Left lobe of liver (tissue), 2 donors: ENCODE measurements at places on chromosomes 12 and 14.

- DNase-seq = no peak
Observed at GRCh38 chr12:22366181-22366580, 31.7 kb upstream of the ST8SIA1 start.

GRCh38 chr12:128388461-128389000 lies 121.6 kb downstream of the TMEM132C start:
- no peak for DNase-seq

- no peak for DNase-seq
Observed at GRCh38 chr14:74836251-74836960, 39.5 kb downstream of the PROX2 start.

GRCh38 chr12:78248321-78248720 lies 417.6 kb downstream of the NAV3 start:
- no peak for DNase-seq

GRCh38 chr14:69620981-69621380 lies 9.6 kb downstream of the SUSD6 start:
- DNase-seq = no peak

DNA sequence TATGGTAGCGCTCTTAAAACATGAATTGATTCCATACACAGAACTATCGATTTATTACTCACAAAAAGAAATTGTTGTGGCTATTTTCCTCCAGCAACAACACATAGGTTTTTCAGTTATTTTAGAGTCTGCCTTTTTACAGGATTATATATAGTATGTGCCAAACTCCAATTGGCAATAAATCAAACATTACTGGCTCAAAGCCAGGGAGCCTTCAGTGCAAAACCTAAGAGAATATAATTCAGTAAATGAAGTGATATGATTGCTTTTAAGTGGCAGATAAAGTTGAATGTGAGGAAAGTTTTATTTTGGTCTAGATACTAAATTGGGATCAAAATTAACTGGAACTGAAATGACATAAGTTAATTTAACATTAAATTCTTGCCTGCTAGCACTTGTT lies 234.8 kb downstream of the PIK3C2G start:
- no peak for DNase-seq

- no peak for DNase-seq
Observed at GRCh38 chr14:102761206-102761605, 16.0 kb upstream of the TRAF3 start.

GRCh38 chr12:116929885-116930284 lies 19.1 kb downstream of the FBXW8 start:
- no peak for DNase-seq

DNA sequence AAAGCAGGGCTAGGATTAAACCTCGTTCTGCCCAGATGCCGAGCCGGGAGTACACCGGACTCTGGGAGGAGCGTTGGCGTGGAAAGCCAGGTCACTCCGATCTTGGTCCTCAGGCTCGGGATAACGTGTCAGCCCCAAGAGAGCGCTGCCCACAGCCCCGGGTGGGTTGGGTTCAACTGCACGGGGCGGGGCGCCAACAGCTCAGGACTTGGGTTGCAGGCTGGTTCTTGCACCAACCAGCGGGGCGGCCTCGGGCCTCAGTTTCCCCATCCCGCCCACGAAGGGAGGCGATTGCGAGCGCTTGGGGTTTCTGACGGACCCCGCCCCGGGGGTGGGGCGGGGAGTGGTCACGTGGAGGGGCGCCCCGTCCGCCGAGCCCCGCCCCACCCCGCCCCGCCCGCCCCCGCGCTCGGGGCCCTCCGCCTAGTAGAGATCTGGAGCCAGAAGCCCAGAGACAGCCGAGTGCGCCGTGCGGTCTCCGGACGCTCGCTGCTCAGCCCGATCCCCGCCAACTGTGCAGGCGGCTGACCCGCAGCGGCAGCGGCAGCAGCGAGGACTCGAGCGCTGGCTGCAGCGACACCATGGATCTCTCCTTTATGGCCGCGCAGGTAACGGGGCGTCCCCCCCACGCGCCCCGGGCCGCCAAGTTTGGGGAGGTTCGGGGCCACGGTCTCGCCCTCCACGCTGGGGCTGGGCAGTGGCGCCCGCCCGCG lies at the start of gene C14orf132:
TSS of gene C14orf132 (plus strand) at position 443 of the 713 bp plus-strand sequence. CDS start at position 582, 139 bp downstream.
- DNase-seq = peak; percentile 87

- DNase-seq = no peak
Observed at GRCh38 chr12:49010092-49010668, 8.4 kb downstream of the PRKAG1 start.

GRCh38 chr12:27530157-27530922 lies 6.3 kb downstream of the PPFIBP1 start:
- no peak for DNase-seq

DNA sequence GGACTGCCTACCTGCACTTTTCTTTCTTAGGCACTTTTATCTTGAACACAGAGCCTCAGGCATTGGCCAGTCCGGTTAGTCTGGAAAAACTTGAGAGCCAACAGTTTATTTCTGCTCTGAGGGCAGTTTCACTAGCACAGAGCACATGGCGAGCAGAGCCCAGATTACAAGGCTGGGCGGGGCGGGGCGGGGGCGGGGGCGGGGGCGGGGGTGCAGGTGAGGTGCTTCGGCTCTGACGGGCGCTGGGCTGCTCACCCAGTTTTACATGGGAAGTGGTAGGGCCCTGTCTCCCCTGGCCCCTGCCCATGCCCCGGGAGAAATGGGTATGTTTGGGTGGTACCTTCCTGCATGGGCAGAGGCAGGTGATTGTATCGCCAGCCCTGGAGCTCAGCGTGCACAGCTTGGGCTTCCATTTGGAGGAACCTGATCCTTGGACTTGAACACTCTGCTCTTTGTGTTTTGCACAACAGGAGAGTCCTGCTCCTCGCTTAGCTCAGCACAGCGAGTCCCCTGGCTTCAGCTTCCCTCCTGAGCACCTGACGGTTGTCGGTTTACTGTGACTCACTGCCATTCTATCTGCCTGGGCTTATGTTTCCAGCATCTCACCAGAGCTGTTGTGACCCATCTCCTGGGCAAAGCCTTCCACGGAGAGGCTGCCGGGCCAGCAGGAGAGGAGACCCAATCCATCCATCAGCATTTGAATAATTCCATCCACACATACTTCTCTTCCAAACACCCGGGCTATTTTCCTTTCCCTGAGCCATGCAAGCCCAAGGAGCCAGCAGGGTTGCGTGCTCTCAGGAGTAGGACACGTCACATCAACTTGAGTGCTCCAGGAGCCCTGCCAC lies 108.5 kb downstream of the ARF6 start:
- peak; percentile 85 for DNase-seq
